ENCODE measurements at places on chromosomes 11 and 22. TPM values are rescaled to one million over a fixed set of nuclear protein-coding genes. Genes with fewer than 3 reads are reported as not detected.

- DNase-seq: no peak
These were observed 231.4 kb downstream of the LARGE1 start for GRCh38 chr22:33688903-33689302.

- no peak for DNase-seq
These were observed 32.3 kb downstream of the TPBGL start for GRCh38 chr11:75272821-75273301.

The C11orf42 gene
- not detected for total RNA-seq

The MIOX gene
- total RNA-seq: not detected
